ENCODE measurements at places on chromosomes 13 and 19. TPM values are rescaled to one million over a fixed set of nuclear protein-coding genes. Genes with fewer than 3 reads are reported as not detected.

Gene ZNF540
- 0.34 TPM for total RNA-seq

Gene TMEM91
- 9.4 TPM for total RNA-seq

Gene ZFP82
- 4.7 TPM for total RNA-seq

Gene ZNF558
- total RNA-seq, result 11.7 TPM

Gene RTBDN
- total RNA-seq, result not detected

Gene ZNF627
- 10.2 TPM for total RNA-seq

Gene KLK8
- not detected for total RNA-seq

Gene TEX26
- not detected for total RNA-seq

Gene HCN2
- total RNA-seq, result 1.1 TPM

Gene MYH14
- total RNA-seq, result 1.2 TPM

All from glomerular endothelial cell (primary cell).